ENCODE measurements at places on chromosomes 3 and 15.

DNA sequence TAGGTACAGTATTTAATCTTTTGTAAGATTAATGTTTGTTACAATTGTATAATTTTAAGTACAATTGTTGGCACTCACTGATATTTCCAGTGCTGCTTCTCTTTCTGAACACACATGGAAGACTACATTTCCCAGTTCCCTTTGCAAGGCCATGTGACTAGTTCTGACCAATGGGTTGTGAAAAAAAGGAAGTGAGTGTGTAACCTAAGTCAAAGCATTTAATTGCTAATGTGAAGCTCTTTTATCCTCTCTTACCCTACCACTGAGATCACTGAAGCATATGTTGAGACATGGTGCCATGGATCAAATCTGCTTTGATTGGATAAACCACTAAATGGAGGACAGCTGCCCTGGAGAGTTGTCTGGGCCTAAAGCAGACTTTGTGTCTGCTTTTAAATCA, 83.9 kb upstream of the PLXND1 start:
- peak; percentile 71 for DNase-seq

DNA sequence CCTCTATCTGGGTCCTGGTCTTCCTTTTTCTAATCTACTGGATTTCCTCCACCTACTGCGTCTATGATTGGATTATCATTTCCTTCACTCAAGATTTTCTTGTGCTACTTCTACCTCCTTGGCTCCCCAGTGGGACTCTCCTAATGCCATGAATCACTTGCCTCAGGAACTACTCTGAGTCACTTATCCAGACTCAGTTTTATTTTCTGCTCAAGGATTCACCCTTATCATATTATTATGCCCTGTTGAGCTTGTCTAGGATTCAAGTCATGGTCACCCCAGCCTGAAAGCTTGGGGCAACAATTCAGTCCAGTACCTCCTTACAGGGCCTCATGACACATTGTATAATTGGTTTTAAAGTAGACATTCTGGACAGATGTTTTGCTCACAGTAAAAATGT, 968.1 kb downstream of the ROBO1 start:
- DNase-seq: no peak

GRCh38 chr3:103170651-103171050, 735.8 kb downstream of the ZPLD1 start:
- no peak for DNase-seq

DNA sequence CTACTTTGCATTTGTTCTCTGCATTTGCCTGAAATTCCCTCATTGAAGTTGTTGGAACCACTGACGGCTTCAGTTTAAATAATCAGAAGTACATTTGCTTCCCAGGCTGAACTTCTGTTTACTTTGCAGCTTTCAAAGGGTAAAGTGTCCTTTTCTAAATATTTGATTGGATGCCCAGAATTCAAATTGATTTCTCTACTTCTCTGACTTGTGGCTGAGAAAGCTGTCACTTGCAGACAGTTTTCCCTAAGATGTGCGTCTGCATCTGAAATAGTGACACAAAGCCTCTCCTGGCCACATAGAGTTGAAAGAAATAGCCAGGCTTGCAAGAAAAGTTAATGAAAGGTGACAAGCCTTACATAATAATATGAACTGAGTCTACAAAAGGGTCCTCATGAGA, 299.6 kb downstream of the THSD4 start:
- no peak for DNase-seq

DNA sequence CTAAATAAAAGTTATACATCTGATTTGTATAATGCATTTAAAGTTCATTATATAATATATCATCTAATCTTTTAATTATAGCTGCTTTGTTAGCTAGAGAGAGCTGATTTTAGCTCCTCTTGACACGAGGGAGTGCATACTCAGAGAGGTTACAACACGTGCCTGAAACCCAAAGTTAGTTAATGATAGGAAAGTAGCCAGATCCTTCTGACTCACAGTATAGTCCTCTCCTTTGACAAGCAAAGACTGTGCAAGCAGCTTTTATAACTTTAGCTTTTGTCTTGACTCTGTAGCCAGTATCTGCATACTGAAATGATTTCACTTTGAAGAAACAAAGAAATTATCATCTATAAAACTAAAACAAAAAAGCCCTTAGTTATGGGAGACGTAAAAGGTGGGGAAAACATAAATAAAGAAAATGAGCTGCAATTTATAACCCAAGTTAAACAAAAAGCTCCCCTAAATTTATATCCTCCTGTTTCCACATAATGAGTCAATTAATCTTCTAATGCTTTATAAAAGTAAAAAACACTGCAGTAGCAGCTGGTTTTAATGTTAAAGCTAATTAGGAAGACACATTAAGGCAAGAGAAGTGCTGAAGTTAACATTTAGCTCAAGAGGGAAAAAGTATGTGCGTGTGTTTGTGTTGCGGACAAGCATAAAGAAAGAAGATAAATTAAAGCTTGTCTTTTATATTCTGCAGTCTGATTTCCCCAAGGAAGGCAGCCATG, 13.1 kb downstream of the GABRR3 start:
- no peak for DNase-seq

DNA sequence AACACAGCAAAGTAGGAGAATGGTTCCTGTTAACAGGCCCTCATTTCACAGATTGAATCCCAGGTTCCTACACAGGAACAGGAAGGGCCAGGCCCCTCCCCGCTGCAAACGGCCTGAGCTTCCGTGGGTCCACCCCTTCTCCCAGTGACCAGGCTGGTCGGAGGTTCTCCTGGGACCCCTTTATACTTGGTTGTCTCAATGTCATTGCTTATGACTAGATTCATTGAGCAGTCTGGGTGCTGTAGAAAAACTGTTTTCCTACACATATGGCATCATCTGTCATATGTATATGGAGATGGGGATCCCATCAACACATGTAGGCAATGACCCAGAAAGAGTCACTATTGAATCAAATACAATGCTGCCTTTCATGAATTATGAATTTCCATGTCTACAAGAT, 3.8 kb downstream of the C3orf85 start:
- no peak for DNase-seq

DNA sequence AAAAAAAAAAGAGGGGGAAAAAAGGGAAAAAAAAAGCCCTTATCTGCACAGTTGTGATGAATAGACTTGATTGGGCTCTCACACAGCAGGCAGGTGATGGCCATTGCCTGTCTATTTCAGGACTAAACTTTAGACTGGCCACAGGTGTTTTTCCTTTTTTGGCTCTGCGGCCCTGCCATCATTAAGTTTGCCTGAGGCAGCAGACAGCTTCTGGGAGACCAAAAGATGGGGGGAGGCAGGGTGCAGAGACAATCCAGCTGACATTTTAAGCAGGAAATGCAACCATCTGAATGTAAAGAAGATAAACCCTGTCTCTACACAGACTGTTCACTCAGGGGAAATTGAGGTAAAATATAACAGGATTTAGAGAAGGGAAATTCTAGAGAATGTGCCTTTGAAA, 295.0 kb upstream of the KCNH8 start:
- no peak for DNase-seq

- no peak for DNase-seq
Observed at GRCh38 chr3:134359121-134360010, 14.9 kb downstream of the AMOTL2 start.

- no peak for DNase-seq
Observed at GRCh38 chr3:100537646-100538338, 45.4 kb downstream of the TMEM45A start.

- no peak for DNase-seq
Observed at GRCh38 chr15:100801256-100801900, 78.3 kb upstream of the ALDH1A3 start.

- DNase-seq: no peak
Observed at GRCh38 chr3:156472684-156473083, 82.2 kb downstream of the SSR3 start.

GRCh38 chr3:152960684-152961083, 125.8 kb downstream of the P2RY1 start:
- DNase-seq: no peak

- DNase-seq: no peak
Observed at GRCh38 chr15:60733196-60733595, 254.3 kb upstream of the ICE2 start.

DNA sequence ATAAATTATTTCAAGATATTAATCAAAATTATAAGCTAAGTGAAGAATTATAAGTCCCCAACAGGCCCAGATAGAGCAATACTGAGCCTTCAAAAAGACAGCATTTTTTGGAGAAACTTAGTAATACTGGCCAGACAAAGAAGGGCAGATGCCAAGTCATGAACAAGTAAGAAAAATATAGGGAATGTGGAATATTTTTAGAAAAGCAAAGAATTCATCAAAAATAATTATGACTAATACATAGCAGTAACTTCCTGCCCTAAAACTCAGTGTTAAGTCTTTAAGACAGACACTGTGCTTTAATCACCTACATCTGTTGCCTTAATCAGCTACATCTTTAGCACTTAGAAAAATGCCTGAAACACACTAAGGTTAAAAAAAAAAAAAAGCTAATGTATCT, 31.2 kb downstream of the DPH6 start:
- DNase-seq: no peak

- DNase-seq: no peak
Observed at GRCh38 chr3:43789028-43789427, 98.3 kb downstream of the ABHD5 start.

DNA sequence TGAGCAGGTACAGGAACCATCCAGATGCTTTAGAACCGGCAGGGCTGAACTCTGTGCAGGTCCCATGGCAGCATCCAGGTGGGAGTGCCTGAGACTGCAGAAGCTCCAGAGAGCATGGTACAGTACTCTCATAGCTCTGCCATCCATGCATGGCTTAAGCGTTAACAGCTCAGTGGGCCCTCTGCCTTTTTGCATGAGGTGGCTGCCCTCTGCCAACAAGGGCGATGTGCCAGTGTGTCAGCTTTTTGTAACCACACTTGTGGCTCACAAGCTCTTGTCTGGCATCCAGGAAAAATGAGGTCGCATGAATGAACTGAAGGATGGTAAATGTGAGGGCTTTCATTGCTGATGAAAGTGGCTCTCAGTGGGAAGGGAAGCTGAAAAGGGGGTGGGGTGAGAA, 950.1 kb downstream of the DIPK2A start:
- peak; percentile 10 for DNase-seq

DNA sequence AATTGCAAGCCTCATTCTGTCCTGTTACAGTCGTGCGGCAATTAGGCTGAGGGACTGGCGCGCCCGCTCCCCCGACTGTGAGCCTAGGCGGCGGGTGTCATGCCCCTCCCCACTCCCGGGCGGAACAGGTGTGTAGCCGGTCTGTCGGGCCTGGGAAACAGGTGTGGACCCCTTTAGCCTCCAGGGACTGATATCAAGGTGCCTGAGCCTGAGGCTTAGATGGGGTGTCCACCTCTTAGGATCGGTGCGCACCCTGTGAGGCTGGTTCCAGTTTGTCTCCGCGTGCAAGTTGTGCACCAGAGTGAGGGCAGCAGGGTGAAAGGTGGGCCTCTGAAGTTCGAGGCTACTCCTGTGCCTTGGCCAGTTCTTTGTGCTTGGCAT, 686 bp downstream of the VPS8 start:
- no peak for DNase-seq

- no peak for DNase-seq
Observed at GRCh38 chr15:58597943-58598828, 151.3 kb downstream of the ADAM10 start.

DNA sequence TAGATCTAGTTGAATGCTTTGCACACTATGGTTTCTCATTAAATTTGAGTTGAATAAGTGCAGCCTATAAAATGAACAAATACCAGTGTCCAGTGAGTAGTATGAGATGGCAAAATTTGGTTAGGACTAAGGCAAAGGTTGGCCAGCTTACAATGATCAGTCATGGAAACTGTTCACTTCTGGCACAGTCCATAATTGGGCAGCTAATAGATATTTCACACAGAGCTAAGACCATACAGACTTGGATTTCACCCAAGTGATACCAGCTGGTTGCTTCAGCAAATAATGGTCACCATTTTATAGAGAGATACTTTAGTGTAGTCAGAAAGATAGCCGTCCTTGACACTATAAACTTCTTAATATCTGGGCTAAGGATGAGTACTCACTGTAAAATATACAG, 15.7 kb downstream of the GAP43 start:
- no peak for DNase-seq

DNA sequence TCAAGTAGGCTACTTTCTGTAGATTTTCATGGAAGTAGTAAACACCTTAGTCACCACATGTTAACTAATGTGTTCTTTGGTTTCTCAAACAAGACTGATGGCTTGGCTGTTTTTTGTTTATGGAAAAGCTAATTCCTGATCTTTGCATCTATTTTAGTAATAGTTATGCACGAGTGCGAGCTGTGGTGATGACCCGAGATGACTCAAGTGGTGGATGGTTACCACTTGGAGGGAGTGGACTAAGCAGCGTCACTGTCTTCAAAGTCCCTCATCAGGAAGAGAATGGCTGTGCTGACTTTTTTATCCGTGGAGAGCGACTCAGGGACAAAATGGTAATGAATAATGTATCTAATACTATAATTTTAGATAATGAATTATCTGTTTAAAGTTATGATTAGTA, 46.6 kb downstream of the SPRED1 start:
- DNase-seq: peak; percentile 55

Data from ACHN (cell line).